Activated T-cell treated with anti-CD3 and anti-CD28 coated beads for 48 hours (primary cell): ENCODE measurements at places on chromosomes 1 and 21.
A peak's percentile ranks its signal among the peaks of the same experiment; 100 is the strongest.

GRCh38 chr1:153921080-153921802 lies 1.5 kb downstream of the GATAD2B start:
- DNase-seq: no peak

GRCh38 chr1:235415008-235415904 lies 48.0 kb downstream of the TBCE start:
- DNase-seq: peak; percentile 31

DNA sequence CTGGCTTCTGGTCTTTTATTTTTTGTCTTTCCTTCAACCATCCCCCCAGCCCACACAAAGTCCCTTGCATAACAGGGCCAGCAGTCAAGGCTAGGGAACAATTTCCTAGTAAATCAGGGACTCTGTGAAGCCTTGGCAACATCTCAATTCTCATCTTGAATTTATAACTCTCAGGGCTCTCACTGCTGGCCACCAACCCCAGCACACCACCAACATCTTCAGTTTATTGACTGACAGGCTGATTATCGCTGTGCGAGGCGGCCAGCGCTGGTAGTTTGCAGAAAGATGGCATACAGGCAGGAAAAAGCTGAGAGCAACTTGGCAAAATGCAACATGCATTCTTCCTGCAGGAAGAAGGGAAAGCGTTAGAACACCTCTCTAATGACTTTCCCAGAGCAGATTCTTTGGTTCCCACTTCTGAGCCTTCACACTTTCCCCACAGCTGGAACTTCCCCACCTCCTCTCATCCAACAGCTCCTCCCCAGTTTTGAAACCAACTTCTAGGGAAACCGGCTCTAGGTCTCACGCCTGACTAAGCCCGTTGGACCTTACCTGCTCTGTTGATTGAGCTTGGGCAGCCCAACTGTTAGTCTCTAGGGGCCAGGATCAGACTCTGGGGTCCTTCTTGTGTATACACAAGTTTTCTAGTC lies 26.3 kb upstream of the CSF1 start:
- DNase-seq: no peak

DNA sequence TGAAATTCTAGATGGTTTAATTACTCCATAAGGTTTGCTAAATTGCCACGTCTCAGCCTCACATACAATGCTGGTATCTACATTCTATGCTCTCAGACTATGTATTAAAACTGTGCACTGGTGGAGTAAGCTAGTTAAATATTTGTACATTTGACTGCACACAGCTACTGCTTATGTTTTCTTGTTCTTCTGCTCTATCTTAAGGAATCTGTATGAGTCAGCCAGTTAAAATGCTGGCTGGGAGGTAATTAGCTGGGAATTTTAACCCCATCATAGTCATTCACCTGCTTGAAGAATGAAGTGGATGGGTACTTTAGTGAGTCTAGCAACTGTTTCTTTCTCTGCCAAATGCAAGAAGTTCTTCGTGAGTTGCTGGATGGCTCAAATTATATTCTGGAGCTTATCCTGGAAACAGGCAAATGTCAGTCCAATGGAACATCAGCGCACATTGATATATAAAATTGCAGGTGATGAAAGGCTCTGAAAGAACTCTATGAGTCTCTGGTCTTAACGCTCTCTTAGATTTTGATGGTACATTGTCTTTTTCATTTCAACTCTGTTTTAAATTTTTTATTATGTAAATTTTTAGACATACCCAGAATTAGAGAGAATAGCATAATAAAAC lies 83.4 kb downstream of the BACH1 start:
- DNase-seq: no peak

GRCh38 chr1:239558991-239559390 lies 172.6 kb downstream of the CHRM3 start:
- DNase-seq: no peak

DNA sequence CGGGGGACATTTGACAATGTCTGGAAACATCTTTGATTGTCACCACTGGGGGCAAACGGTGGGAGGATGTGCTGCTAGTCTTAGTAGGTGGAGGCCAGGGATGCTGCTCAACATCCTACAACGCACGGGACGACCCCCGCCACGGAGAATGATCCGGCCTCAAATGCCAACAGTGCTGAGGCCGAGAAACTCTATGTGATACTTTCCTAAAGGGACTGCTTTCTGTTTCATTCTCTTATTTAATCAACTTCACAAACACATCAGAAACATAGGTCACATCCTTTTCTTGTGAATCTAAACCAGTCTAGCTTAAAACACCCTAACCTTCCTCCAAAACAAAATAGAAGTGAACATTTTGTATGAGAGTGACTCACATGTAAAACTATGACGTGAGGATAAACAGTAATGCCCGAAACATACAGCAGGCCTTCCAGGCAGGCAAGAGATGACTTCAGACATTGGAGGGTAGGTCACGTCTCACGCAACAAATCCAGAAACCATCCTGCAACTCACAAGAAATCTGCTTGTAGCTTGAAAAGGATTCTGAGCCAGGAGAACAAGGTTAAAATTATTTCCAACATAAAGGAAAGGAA lies 37.2 kb upstream of the ETS2 start:
- peak; percentile 62 for DNase-seq

GRCh38 chr1:3905953-3906671 lies 6.0 kb upstream of the C1orf174 start:
- DNase-seq: no peak

GRCh38 chr1:11070876-11071275 lies 11.1 kb upstream of the SRM start:
- no peak for DNase-seq

GRCh38 chr1:17538010-17538409 lies 1.5 kb upstream of the ARHGEF10L start:
- DNase-seq: no peak

DNA sequence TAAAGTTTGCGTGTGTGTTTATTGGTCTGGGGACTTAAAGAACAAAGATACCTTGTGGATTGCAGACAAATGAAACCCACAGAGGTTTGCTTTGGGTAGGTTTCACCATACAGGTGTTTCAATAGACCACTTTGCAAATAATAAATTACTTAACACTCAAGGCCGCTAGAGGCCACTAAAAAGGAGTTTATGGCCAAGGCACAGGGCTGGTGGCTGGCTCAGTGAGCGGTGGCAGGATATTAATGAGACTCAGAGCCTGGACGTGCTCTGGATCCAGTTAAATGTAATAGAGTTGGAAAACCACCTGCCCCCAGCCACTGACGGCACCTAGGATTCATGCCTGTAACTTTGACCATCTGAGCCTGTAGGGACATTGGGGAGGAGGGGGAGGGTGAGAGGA lies 44.5 kb downstream of the LRRC38 start:
- DNase-seq: no peak
